ENCODE measurements at places on chromosomes 16 and 17. TPM values are rescaled to one million over a fixed set of nuclear protein-coding genes. Genes with fewer than 3 reads are reported as not detected.

Gene MSLN
- 1.0 TPM for total RNA-seq

Gene FBXW10
- not detected for total RNA-seq

Gene MYH2
- total RNA-seq, result 43.8 TPM

Gene DHRS7C
- total RNA-seq, result 163 TPM

Gene TCAP
- total RNA-seq, result 78.8 TPM

Gene CEP131
- 10.4 TPM for total RNA-seq

Gene PRAC2
- not detected for total RNA-seq

Gene CARD14
- total RNA-seq, result 0.52 TPM

Gene SPATA22
- 2.1 TPM for total RNA-seq

All from skeletal muscle tissue (tissue), 5 donors.